ENCODE measurements at places on chromosomes 7 and 10.

DNA sequence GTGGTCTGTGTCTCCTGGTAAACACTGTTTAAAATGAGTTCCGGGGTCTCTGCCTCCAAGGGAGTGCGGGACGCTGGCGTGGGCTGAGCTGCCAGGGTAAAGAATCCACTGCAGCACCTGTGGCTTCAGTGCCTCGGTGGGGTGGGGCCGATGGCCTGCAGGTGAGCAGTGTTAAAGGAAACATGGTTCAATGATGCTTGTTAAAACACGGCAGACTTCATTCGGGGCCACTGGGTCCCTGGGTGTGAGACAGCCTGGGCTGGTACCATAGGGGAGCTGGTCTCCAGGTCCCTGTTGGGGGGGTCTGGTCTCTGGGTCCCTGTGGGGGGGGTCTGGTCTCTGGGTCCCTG, 24.9 kb upstream of the KNDC1 start:
- no peak for DNase-seq

DNA sequence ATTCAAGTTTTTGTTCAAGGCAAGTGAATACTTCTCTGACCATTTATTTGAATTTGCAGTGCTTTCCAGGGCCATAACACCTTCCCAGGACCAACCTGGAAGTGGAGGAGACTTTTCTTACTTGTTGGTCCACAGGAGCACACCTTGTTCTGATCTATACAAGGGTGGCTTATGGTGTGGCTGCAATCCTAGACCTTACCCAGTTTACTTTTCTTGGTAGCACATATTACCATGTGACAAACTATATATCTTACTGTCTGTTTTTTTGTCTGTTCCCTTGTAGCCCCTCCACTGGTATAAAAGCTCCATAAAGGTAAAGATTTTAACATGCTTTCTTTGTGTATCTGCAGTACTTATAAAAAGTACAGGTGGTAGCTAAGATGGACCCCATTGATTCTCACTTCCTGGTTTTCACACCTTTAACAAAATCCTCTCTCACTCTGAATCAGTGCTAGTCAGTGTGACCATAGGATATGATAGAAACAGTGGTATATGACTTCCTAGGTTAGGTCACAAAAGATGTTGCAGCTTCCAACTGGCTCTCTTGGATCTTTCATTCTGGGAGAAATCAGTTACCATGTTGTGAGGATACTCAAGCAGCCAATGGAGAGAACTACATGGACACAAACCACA, 5.6 kb upstream of the ASB4 start:
- DNase-seq = no peak

GRCh38 chr10:99525897-99526296, 6.8 kb upstream of the NKX2-3 start:
- DNase-seq = no peak

- DNase-seq = no peak
Measured at GRCh38 chr7:4787541-4787940, 12.1 kb downstream of the AP5Z1 start.

GRCh38 chr7:129950191-129950932, 2.4 kb downstream of the UBE2H start:
- DNase-seq = no peak

DNA sequence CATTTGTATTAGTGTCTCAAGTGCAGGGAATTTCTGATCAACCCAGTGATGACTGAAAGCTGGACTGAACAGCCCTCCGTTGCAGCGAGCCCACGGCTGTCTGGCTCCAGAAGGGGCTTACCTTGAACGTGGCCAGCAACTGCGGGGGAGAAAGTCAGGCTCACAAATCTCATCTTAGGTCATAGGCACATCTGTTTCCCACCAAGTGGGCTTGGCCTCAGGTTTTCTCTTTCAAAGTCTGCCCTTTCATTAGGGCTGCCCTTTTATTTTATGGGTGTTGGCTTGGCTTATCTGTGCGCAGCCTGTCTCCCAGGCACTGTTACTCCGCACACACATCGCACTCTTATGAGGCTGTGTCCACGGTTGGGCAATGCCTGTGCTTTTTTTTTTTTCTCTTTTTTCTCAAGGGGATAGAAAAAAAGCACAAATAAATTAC, 178.0 kb downstream of the JCAD start:
- DNase-seq = no peak
